ENCODE measurements at places on chromosomes 2 and 18.

- DNase-seq: no peak
Observed at GRCh38 chr2:128249555-128249954, 69.1 kb downstream of the HS6ST1 start.

GRCh38 chr2:103284750-103285149 lies 522.9 kb downstream of the TMEM182 start:
- no peak for DNase-seq

GRCh38 chr2:184646177-184646576 lies 47.8 kb downstream of the ZNF804A start:
- DNase-seq: no peak

- no peak for DNase-seq
Observed at GRCh38 chr18:53148123-53148522, 808.1 kb downstream of the DCC start.

- DNase-seq: no peak
Observed at GRCh38 chr18:36130039-36130831, 536 bp downstream of the ELP2 start.

DNA sequence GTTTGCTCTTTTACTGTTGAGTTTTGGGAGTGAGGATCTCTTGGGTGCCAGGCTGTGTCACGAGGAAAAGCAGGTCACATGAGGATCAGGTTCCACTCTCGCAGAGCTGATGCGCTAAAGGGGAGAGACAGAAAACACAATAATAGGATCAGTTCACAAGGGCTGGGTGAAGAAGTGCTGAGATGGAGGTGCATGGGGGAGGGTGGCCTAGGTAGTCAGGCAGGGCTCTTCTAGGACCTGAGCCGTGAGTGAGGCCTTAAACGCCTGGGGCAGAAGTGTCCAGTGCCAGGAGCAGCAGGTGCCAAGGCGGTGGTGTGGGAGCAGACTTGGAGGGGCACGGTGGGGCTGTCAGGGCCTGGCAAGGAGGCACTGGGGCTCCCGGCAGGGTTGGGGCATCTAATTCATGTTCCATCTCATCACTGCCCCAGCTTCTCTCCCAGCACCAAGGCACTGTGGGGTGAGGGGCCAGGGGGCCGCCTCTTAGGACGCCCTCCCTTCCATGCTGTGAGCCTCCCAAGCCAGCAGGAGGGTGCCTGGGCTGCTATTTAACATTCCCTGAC lies 9.3 kb downstream of the KCNIP3 start:
- no peak for DNase-seq

GRCh38 chr2:74714691-74715080 lies 60.6 kb downstream of the SEMA4F start:
- no peak for DNase-seq

GRCh38 chr18:74996996-74997395 lies 211.9 kb downstream of the PTGR3 start:
- DNase-seq: no peak

DNA sequence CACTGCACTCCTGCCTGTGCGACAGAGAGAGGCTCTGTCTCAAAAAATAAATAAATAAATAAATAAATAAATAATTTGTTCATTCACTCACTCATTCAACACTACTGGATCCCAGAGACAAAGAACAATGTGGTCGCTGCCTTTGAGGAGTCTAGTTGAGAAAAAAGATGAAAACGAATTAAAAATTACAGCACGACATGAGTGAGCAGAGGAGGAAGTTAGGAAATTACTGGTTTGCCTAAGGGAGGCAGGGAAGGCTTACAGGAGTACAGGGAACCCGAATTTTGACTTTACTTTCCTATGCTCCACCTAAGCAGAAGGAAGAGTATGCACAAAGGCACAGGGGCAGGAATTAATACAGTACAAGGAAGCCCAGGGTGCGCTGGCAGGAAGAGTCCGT lies 4.2 kb upstream of the KCMF1 start:
- no peak for DNase-seq

GRCh38 chr2:239302808-239303557 lies 97.8 kb downstream of the HDAC4 start:
- no peak for DNase-seq

- no peak for DNase-seq
Observed at GRCh38 chr18:36871801-36872200, 42.9 kb downstream of the KIAA1328 start.

DNA sequence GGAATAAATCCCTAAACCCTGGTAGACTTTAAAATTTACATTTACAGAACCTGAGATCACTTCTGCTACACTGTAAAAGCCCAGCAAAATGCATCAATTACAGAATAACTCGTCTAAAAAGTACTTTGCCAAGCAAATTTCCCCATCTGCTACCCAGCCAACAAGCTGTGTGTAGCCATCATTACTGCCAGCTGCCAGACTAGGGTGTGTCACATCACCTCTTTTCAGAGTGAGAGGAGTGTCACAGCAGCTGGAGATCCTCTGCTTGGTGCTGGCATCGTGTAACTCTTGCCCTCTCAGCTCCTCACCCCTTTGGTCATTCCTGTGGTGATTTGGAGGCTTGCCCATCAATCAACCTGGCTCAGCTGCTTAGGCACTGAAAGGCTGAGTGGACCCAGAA lies 340.4 kb upstream of the MMADHC start:
- no peak for DNase-seq

GRCh38 chr2:141654311-141654710 lies 476.5 kb downstream of the LRP1B start:
- no peak for DNase-seq

- no peak for DNase-seq
Observed at GRCh38 chr18:57519668-57520424, 66.7 kb downstream of the FECH start.

- DNase-seq: no peak
Observed at GRCh38 chr2:98388081-98388480, 41.8 kb downstream of the CNGA3 start.

GRCh38 chr18:46899274-46899948 lies 17.9 kb downstream of the PIAS2 start:
- DNase-seq: no peak

DNA sequence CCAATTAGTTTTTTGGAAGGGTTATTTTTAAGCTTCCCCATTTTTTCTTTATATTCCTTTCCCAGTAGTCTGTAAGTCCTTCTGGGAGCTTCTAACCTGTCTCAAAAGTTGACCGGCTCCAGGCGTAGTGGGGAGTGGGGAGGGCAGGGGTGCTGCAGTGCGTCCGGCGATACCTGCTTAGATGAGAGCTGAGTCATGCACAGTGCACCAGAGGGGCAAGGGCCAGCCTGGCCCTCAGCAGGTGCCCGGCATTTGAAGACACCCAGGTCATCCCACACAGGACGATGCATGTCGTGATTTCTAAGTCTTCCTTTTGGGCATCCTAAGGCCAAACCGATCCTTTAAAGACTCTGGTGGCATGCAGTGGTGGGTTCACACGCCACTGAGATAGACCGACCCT lies 73.4 kb downstream of the TPO start:
- DNase-seq: no peak

DNA sequence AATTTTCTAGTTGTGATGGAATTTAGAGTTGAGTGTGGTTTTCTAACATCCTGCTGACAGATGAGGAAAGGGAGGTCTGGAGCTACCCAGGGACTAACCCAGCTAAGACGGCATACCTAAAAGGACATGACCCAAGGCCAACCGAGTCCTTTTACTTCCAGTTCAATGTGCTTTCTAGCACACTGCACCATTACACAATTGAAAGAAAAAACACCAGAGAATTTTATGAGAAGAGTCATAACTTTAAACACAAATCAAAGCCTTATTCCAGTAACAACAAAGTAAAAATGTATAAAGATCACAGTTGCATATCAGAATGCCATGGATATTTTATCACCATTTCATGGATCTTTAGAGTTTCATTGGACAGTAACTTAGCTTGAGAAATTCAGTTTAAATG lies 480.3 kb downstream of the MEIS1 start:
- no peak for DNase-seq

DNA sequence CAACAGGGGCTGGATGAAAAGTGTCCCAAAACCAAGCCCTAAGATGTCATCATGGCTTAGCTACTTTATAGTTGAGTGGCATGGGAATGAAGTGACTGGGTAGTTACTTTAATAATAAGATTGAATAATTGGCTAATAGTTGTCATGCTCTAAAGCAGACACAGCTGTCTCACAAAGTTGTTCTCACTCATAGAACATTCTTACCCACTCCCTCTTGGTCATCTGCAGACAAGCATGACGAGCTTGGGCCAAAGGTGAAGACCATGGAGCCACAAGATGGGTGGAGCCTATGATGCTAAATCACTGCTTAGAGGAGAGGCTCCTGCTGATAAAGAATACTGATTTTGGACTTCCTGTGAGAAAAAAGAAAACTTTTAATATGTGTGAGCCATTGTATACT lies 62.4 kb upstream of the MMADHC start:
- no peak for DNase-seq

- DNase-seq: no peak
Observed at GRCh38 chr2:48940606-48941005, 185.1 kb upstream of the LHCGR start.

GRCh38 chr2:70461414-70461813 lies 92.2 kb downstream of the TGFA start:
- no peak for DNase-seq

DNA sequence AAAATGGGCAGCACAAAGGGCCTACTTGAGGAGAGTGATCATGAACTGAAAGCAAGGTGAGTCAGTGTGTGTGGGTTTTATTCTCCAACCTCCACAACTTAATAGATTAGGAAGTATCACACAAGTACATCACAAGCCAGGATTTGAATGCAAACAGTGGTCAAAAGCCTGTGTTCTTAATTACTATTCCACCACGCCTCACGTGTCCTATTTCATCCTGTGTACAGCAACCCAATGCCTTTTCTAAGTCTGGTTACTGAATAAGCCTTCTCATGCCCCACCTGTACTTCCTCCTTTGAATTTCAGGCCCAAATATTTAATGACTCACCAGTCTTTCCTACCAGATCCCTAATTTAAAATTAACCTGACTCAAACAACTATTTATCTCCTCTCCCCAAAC lies 755.7 kb upstream of the SLC8A1 start:
- DNase-seq: no peak
